Activated CD4-positive, alpha-beta T cell treated with anti-CD3 and anti-CD28 coated beads for 36 hours (primary cell): ENCODE measurements at places on chromosomes 3 and 15. TPM values are rescaled to one million over a fixed set of nuclear protein-coding genes. Genes with fewer than 3 reads are reported as not detected.
A peak's percentile ranks its signal among the peaks of the same experiment; 100 is the strongest.

DNA sequence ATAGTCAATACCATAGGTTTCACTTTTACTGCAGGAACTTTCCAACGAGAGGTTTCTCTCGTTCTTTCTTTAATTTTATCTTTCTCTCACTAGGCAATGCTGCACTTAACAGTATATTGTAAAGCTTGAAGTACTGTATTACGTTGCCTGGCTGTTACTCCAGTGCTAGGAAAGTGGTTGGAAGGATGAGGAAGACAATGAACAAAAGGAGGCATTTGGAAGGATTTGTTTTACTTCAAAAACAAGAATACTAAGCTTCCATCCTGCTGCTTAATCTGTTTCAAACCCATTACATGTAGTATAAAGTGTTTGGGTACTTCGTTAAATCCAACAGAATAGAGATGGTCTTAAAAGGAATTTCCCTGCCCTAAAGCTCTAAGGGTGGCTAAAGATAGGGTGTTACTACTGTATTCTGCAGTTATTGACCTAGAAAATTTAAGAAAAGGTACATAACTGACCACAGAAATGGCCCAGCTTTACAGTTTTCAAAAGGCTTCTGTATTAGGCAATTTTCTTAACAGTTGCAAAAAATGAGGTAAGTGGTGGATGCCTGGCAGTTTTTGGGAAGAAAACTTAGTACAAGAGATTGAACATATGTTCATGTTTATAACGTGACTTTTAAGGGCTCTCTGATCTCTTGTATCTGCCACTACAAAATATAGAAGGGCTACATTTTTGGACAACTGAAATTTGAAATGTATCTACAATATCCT is 785 bp upstream of the IFT57 start:
- peaks cover 47% of the 10 kb centered on the region for H3K4me1 ChIP-seq
- peak overlapping the region; percentile 99 for H3K4me3 ChIP-seq
- H3K27me3 ChIP-seq, result no peaks in the 10 kb centered on the region
- DNase-seq, result no peak
- peaks cover 4% of the 10 kb centered on the region for H3K36me3 ChIP-seq

DNA sequence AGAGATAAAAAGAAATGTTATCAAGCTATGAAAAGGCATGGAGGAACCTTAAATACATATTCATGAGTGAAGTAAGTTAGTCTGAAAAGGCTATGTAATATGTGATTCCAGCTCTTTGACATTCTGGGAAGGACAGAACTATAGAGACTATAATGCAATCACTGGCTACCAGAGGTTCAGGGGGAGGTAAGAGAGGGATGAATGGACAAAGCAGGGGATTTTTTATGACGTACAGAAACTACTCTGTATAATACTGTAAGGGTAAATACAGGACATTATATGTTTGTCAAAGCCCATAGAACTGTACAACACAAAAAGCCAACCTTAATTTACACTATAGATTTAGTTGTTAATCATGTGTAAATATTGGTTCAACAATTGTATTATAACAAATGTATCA is 46.1 kb downstream of the MCTP2 start:
- peaks cover 13% of the 10 kb centered on the region for H3K36me3 ChIP-seq
- H3K4me3 ChIP-seq, result no peak overlapping the region
- DNase-seq, result no peak
- no peak overlapping the region for H3K27ac ChIP-seq
- H3K4me1 ChIP-seq, result peaks cover 41% of the 10 kb centered on the region

DNA sequence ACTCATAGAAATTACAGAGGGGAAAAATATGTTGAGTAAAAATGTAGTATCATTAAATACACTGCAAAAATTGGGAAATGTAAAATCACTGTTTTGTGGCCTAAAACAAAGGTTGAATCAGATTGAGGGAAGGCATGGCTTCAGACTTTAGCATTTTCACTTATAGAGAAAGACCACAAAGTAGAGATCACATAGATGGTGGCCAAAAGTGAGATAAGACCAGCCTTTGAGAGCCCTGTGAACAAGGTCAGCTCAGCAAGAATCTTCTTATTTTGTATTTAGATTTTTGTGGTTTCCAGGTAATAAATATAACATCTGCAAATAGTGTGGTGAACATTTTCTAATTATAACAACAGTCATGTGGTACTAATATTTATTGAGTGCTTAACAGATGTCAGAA is 544.8 kb upstream of the DPPA4 start:
- H3K36me3 ChIP-seq, result no peaks in the 10 kb centered on the region
- H3K27ac ChIP-seq, result no peak overlapping the region
- no peak overlapping the region for H3K4me3 ChIP-seq
- no peaks in the 10 kb centered on the region for H3K4me1 ChIP-seq

- H3K4me1 ChIP-seq, result peaks cover 6% of the 10 kb centered on the region
- no peak for DNase-seq
- H3K27ac ChIP-seq, result no peak overlapping the region
- H3K4me3 ChIP-seq, result no peak overlapping the region
- H3K36me3 ChIP-seq, result no peaks in the 10 kb centered on the region
Observed at GRCh38 chr3:10978956-10979355, 13.6 kb upstream of the SLC6A1 start.

DNA sequence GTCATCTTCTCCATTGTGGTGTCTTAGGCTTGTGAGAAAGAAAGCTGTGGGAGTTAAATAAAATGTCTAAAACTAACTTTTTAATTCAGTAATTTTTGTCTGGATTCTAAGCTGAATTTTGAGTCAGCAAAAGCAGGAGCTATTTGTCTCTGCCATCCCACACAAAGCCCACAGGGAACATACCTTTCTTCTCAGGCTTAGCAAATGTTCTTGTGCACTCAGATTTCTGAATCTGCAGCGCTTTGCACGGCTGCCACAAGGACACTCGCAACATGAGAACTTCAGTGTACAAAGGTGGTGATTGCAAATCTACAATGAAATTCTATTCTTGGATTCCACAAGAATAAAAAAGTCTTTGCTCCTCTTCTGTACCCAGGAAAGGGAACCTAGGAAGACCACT is 88.2 kb upstream of the RNF7 start:
- no peaks in the 10 kb centered on the region for H3K4me1 ChIP-seq

DNA sequence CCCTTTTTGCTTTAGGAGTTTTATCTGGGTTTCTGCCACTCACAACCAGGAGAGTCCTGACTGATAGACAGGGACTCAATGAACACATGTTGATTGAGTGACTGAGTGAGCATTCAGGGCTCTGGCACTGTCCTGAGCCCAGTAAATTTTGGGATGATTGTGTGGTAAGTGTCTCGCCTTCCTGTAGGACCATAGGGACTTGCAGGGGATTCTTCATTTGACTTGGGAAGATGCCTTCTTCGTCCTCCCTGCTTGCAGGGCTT is 22.3 kb upstream of the FLNB start:
- no peaks in the 10 kb centered on the region for H3K27me3 ChIP-seq
- peaks cover 23% of the 10 kb centered on the region for H3K4me1 ChIP-seq
- no peak overlapping the region for H3K4me3 ChIP-seq
- no peak overlapping the region for H3K27ac ChIP-seq
- peaks cover 1% of the 10 kb centered on the region for H3K36me3 ChIP-seq

GRCh38 chr3:106339551-106339950 is 470.7 kb upstream of the CBLB start:
- H3K4me1 ChIP-seq, result peaks cover 49% of the 10 kb centered on the region
- no peak overlapping the region for H3K4me3 ChIP-seq
- H3K36me3 ChIP-seq, result peaks cover 17% of the 10 kb centered on the region
- DNase-seq, result no peak

GRCh38 chr3:30680789-30681648 is 74.6 kb downstream of the TGFBR2 start:
- no peaks in the 10 kb centered on the region for H3K27me3 ChIP-seq
- H3K36me3 ChIP-seq, result peaks cover 79% of the 10 kb centered on the region
- peak overlapping the region; percentile 6 for H3K4me3 ChIP-seq

- H3K4me1 ChIP-seq, result peaks cover 67% of the 10 kb centered on the region
- no peaks in the 10 kb centered on the region for H3K27me3 ChIP-seq
- no peak overlapping the region for H3K27ac ChIP-seq
- H3K36me3 ChIP-seq, result peaks cover 17% of the 10 kb centered on the region
Observed at GRCh38 chr3:11583638-11584046, 60.1 kb downstream of the VGLL4 start.

DNA sequence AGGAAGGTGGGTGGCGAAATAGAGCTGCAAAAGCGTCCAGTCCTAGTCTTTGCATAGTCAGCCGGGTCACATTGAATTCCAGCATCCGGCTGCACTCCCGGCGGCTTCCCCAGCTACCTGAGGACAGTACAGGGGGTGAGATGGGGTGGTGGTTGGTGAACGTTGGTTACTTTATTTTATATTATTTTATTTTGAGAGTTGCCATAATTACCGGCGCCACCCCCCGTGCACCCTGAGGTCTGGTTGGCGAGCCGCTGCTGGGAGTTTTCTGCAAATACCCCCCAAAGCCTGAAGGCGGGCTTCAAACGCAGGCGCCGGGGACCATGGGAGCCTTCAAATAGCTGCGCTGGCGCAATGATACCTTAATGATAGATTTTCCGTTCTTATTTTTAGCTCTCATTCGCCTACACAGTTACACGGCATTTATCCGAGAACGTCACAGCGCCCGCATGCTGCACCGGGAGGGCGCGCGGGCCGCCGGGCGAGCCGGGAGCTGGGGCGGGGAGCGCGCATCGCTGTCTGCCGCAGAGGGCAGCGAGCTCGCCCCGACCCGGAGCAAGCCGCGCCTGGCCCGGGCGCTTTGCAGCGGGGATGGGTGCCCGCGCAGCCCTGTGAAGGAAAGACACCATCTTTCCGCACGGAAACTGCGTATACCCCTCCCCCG is 756 bp upstream of the RASGRF1 start:
- H3K36me3 ChIP-seq, result no peaks in the 10 kb centered on the region
- H3K4me1 ChIP-seq, result peaks cover 10% of the 10 kb centered on the region
- DNase-seq, result peak; percentile 61
- no peak overlapping the region for H3K27ac ChIP-seq
- H3K27me3 ChIP-seq, result peaks cover 62% of the 10 kb centered on the region

DNA sequence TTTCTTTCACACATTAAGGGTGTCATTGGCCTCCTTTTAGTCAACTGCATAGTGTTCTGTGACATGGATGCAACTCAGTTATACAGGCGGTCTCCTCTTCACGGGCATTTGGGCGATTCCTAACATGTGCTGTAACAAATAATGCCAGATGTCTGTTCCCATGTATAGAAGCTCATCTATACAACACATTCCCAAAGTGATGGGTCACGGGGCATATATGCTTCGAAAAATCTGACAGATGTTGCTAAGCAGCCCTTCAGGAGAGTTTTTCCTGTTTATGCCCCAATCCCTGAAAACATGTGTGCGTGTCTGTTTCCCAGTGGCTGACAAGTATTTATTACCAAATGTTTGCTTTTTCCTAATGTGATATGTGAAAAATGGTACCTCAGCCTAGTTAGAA is 25.8 kb downstream of the LRRK1 start:
- no peaks in the 10 kb centered on the region for H3K36me3 ChIP-seq
- H3K27ac ChIP-seq, result no peak overlapping the region
- DNase-seq, result no peak
- peaks cover 9% of the 10 kb centered on the region for H3K27me3 ChIP-seq

- no peak overlapping the region for H3K4me3 ChIP-seq
- H3K27me3 ChIP-seq, result no peaks in the 10 kb centered on the region
- no peak overlapping the region for H3K27ac ChIP-seq
- DNase-seq, result no peak
- peaks cover 8% of the 10 kb centered on the region for H3K4me1 ChIP-seq
Observed at GRCh38 chr3:186493525-186494255, 50.5 kb downstream of the CRYGS start.

- no peaks in the 10 kb centered on the region for H3K27me3 ChIP-seq
- H3K4me3 ChIP-seq, result no peak overlapping the region
- no peak for DNase-seq
- H3K4me1 ChIP-seq, result peaks cover 31% of the 10 kb centered on the region
- peaks cover 78% of the 10 kb centered on the region for H3K36me3 ChIP-seq
- peak overlapping the region; percentile 25 for H3K27ac ChIP-seq
Observed at GRCh38 chr3:16330351-16330750, 65.3 kb downstream of the OXNAD1 start.

DNA sequence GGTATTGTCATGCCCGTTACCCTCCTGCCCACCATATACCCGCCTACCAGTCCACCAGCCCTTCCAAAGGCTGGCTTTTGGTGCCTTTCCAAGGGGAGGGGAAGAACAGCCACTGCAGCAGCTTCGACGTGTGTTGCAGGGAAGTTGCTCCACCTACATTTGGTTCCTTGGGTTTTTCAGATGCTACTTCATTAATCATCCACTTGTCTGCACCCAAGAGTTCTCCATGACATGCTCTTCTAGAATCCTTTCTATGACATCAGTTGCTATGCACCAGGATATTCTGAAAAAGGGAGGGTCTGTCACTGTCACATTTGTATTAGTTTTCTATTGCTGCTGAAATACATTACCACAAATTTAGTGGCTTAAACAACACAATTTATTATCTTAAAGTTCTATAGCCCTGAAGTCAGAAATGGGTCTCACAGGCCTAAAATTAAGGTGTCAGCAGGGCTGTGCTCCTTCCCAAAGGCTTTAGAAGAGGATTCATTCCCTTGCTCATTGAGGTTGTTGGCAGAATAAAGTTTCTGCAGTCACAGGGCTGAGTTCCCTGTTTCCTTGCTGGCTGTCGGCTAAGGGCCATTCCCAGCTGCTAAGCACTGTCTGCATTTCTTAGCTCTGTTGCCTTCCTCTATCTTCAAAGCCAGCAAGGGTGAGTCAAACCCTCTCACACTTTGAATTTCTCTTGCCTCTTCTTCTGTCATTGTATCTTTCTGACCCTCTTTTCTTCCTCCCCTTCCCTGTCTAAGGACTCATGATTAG is at the start of gene LYZL4:
LYZL4 (minus strand) TSS at position 241 of the 762 bp plus-strand sequence. CDS start 3,359 bp downstream, outside the sequence.
- no peak within 1 kb of the TSS for H3K4me3 ChIP-seq
- H3K36me3 ChIP-seq, result no peaks in the 10 kb centered on the region
- no peak within 1 kb of the TSS for H3K27ac ChIP-seq
- peaks cover 5% of the 10 kb centered on the region for H3K27me3 ChIP-seq
- H3K4me1 ChIP-seq, result no peaks in the 10 kb centered on the region

- H3K27ac ChIP-seq, result no peak overlapping the region
- no peaks in the 10 kb centered on the region for H3K36me3 ChIP-seq
- no peak overlapping the region for H3K4me3 ChIP-seq
- DNase-seq, result no peak
- H3K4me1 ChIP-seq, result no peaks in the 10 kb centered on the region
- H3K27me3 ChIP-seq, result peaks cover 3% of the 10 kb centered on the region
Observed at GRCh38 chr3:61601831-61602230, 40.5 kb downstream of the PTPRG start.

DNA sequence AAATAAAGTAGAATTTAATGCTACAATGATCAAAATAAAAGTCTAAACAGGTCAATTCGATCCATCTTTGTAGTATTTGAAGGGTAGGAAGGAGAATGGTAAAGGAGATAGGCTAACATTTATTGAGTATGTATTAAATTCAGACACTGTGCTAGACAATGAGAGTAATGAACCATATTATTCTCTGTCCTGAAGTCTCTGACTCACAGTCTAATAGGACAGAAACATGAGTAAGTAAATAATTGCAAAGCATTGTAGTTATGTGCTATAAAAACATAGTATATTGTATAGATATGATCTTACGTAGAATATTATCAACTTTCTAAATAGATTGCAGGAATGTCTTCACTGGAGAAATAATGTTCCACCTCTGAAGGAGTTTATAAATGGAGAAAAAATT is 64.5 kb downstream of the MDFIC2 start:
- no peaks in the 10 kb centered on the region for H3K4me1 ChIP-seq
- peaks cover 6% of the 10 kb centered on the region for H3K27me3 ChIP-seq
- no peaks in the 10 kb centered on the region for H3K36me3 ChIP-seq
- H3K4me3 ChIP-seq, result no peak overlapping the region

GRCh38 chr3:56854856-56855611 is 53.3 kb upstream of the ARHGEF3 start:
- H3K27ac ChIP-seq, result no peak overlapping the region
- no peak for DNase-seq
- H3K4me3 ChIP-seq, result no peak overlapping the region

Gene SLC24A5
- total RNA-seq, result not detected

Gene PLSCR2
- 0.25 TPM for total RNA-seq

Gene IL17RE
- total RNA-seq, result 2.3 TPM

Gene ARF4
- total RNA-seq, result 50.0 TPM

Gene LIPC
- 0.50 TPM for total RNA-seq

Gene FSIP1
- total RNA-seq, result 0.32 TPM

Gene SLC15A2
- total RNA-seq, result 0.53 TPM
